ENCODE measurements at places on chromosomes 5 and 9.

DNA sequence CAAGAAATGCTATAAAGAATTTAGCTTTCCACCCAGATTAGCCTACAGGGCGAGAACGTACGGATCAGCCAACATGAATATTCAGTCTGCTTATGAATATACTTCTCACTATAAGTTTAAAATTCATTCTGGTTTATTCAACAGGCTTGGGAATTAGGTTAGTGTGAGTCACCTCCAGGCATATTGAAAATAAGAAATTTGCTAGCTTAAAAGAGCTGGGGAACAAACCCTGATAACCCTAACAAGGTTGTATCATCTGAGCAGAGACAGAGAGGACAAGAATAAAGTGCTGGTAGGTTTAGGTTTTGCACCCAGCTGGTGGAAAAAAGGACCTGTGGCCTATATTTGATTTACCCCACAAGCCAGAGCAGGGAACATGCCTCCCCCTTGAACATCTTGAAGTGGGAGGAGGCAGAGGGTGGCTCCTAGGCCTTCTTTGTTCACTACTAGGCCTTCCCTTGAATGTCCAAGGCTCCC is 12.3 kb downstream of the FNBP1 start:
- DNase-seq = no peak

DNA sequence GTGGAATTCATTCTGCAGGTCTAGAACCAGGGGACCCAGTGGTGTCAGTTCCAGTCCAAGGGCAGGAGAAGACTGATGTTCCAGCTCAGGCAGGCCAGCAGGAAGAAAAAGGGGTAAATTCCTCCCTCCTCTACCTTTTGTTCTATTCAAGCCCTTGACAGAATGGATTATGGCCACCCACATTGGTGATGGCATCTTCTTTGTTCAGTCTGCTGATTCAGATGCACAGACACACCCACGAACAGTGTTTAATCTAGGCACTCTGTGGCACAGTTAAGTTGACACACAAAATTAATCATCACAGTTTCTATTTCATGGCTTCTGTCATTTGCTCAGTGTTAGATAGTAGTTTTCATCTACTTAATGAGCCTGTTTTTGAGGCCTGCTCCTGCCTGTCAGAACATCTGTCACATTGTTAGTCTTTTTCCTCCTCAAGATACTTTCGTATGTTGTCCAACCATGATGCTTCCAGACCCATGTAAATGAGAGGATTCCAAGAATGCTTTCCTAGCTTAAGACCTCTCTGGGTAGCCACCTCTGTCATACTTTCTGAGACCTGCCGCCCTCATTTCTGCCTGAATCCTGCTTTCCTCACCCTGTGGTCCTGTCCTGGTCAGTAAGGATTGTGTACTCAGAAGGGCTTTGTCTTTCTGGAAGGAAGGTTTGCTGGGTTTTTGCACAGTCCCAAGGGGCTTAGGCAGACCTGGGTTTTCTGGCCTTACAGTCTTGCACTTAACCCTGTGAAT is 72.5 kb downstream of the SPIN1 start:
- no peak for DNase-seq

GRCh38 chr5:81819556-81820317 is 68.8 kb upstream of the SSBP2 start:
- peak; percentile 21 for DNase-seq

DNA sequence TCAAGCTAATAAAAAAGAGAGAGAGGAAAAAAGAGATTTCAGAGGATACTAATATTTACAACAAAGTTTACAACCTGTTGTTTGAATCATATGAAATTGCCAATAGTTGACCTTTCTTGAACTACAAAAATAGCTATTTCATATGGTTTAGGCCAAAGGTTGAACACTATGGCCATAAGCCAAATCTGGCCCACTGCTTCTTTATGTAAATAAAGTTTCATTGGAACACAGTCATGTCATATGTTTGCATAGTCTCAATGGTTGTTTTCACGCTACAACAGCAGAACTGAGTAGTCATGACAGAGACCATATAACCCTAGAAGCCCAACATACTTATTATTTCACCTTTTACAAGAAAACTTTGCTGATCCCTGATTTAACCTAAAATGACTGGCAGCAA is 20.9 kb downstream of the SEMA5A start:
- no peak for DNase-seq

GRCh38 chr5:32753051-32753450 is 41.9 kb downstream of the NPR3 start:
- no peak for DNase-seq

- peak; percentile 76 for DNase-seq
Measured at GRCh38 chr9:14693251-14693861, at the start of gene ZDHHC21. ZDHHC21 (minus strand) TSS chr9:14693432; CDS start chr9:14674340, 19,092 bp downstream.

- DNase-seq = no peak
Measured at GRCh38 chr9:37947977-37948376, 44.0 kb upstream of the SLC25A51 start.

GRCh38 chr5:90161414-90161813 is 248.1 kb downstream of the CETN3 start:
- DNase-seq = peak; percentile 2

GRCh38 chr9:130933114-130934046 is 5.7 kb downstream of the FIBCD1 start:
- no peak for DNase-seq

GRCh38 chr9:91945277-91946085 is 4.5 kb downstream of the ROR2 start:
- DNase-seq = peak; percentile 26

- no peak for DNase-seq
Measured at GRCh38 chr5:219991-220390, 1.9 kb downstream of the SDHA start.

- no peak for DNase-seq
Measured at GRCh38 chr5:133332439-133333024, 279.8 kb downstream of the FSTL4 start.

- DNase-seq = no peak
Measured at GRCh38 chr5:116032991-116033390, 719 bp downstream of the ARL14EPL start.

GRCh38 chr9:4465910-4466309 is 24.4 kb upstream of the SLC1A1 start:
- no peak for DNase-seq

DNA sequence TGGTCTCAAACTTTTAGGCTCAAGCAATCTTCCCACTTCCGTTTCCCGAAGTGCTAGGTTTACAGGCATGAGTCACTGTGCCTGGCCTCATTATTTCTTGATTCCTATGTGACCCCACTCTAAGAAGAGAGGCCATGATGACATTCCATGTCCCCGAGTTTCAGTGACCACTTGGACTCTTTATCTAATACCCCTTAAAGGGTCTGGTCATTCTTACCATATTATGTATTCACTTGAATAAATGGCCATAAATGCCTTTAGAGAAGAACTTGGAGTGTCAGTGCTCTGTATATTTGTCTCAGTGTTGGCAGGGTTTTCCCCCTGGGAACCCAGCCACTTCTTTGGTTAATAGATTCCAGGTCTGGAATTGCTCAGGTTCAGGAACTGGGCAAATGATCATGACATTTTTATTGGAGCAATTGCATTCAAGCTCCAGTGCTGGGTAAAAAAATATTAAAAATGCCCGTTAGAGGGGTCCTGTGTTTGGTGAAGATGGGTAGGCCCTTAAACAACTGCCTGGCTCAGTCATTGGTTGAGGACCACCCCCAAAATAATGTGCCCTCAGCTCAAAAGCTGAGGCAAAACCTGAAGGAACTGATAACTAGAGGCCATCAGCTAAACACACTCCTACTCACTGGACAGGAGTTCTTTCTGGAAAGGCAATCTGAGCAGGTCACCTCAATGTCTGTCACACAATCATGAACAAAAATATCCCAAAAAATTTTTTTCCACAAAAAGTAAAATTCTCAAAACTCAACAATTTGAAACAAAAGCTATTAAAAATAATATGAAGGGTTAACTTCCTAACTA is 186.6 kb upstream of the ZNF608 start:
- DNase-seq = no peak

GRCh38 chr5:175712681-175713085 is 54.8 kb downstream of the HRH2 start:
- no peak for DNase-seq

GRCh38 chr5:112356178-112356956 is 62.7 kb downstream of the EPB41L4A start:
- no peak for DNase-seq

DNA sequence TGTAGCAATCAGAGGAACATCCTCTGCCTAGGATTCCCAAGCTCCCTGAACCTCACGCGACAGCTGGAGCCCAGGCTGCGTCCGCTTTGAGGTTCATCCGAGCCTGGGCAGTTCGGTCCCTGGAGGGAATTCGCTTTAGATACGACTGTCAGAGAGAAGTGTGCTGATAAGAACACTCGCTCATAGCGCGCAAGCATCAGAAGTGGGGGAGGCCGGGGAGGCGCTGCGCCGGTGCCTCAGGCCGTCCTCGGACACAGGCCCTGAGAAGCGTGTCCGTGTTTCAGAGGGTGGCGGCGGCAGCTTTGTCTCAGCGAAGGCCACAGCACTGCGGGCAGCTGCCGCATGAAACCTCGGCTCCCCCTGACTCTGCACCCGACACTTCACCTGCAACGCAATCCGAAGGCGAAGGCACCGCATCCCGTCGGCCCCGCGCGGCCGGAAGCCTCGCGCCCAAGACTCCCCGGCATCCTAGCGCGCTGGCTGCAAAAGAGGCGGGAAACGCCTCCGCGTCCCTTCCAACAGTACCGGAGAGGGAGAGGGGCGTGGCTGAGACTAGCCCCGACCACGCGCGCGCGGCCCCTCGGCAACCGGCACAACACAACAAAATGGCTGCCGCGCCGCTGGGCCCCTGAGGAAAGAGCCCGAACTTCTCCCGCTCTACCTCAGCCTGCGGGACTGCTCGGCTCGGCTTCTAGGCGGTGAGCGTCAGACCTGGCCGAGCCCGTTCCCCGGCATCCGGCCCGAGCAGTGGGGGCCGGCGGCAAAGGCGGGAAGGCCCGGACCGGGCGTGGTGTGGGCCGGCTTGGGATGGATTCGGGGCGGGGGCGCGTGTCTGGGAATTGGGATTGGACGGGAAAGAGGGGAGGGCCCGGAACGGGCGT is at the start of gene CNTRL:
TSS of gene CNTRL (plus strand) at position 586 of the 881 bp plus-strand sequence. CDS start 13,372 bp downstream, outside the sequence.
- DNase-seq = peak; percentile 93

DNA sequence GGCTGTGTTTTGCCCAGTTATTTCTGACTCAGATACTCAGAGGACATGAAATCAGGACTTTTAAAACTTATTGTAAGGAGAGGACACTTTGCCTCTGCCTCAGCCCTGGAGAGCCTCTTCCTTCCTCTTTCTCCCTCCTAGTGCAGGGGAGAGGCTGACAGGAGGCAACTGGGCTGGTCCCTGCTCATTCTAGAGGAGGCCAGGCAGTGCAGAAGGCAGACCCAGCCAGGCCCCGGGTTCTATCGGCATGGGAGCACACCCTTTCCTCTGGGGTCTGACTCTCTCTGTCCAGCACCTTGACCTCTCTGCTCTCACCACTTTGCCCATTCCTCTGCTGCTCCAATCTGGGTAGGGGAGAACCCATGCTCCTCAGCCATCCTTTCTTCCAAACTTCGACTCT is 16.0 kb upstream of the SMIM32 start:
- no peak for DNase-seq

GRCh38 chr5:1719860-1720259 is 79.8 kb downstream of the MRPL36 start:
- DNase-seq = no peak

DNA sequence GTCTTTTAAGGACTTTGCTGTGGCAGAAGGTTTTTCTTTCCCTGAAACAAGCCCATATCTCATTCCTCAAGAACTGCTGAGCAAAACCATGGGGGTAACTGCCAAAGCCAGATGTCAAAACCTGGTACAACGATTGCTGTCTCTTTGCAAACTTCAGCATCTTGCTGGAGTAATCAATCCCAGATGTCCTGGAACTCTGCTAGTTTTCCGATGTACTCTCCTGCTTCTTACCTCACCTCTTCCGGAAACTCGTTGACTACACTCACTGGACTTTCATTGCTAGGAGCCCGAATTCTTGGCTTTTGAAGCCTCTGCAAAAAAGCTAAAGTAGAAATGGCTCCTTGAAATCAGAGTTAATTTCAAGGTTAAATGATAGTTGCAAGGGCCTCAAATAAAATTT is 23.3 kb downstream of the RAD1 start:
- DNase-seq = no peak

DNA sequence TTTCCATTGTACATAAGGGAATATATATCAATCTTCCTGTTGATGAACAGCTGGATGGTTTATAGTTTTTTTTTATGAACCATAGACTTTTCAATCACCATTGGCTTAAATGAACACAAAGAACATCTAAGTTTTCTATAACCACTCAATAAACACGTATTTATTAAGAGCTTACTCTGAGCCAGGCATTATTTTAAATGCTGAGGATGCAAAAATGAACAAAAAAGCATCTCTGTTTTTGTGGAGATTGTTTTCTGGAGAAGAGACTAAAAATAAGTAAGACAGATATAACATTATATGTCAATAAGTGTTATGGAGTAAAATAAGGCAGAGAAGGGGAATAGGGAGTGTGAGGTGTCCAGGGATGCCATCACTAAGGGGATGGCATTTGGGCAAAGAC is 52.1 kb upstream of the SLC24A2 start:
- DNase-seq = no peak

DNA sequence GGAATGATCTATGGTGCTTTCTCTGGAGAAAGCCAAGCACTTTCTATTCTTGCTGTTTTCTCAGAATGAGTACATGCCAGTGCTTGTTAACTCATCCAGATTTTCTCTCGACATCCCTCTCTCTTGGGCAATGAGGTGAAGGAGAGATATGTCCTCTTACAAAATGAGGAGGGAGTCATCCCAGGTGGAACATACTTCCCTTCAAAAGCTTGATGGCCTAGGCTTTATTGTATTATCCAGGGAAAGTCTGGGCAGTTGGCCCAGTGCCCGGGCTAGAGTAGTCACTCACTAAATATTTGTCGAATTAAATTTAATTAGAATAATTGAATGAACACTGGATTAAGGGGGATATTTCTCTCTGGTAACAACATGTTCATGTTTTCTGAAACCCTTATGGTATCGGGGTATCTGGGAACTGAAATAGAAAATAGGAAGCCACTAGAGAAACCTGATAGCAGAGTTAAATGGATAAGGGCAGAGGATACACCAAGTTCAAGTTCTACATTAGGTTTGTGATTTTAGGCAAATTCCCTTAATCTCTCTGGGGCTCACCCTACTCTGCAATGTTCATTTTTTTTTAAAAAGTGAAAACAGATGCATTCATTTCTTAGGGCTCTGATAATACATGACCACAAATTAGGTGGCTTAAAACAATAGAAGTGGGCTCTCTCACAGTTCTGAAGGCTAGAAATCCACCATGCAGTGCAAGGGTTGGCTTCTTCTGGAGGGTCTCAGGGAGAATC is 99.6 kb downstream of the LIFR start:
- DNase-seq = peak; percentile 25

Data from NCI-H1105 treated with DMSO at 0.1 percent for 48 hours (cell line).